SHP77 (cell line): ENCODE measurements at places on chromosomes 1 and 21.

- no peak for DNase-seq
These were observed 17.2 kb downstream of the DNAJC16 start for GRCh38 chr1:15543589-15544568.

GRCh38 chr1:27077968-27078367 lies 65.3 kb upstream of the TENT5B start:
- DNase-seq: no peak

DNA sequence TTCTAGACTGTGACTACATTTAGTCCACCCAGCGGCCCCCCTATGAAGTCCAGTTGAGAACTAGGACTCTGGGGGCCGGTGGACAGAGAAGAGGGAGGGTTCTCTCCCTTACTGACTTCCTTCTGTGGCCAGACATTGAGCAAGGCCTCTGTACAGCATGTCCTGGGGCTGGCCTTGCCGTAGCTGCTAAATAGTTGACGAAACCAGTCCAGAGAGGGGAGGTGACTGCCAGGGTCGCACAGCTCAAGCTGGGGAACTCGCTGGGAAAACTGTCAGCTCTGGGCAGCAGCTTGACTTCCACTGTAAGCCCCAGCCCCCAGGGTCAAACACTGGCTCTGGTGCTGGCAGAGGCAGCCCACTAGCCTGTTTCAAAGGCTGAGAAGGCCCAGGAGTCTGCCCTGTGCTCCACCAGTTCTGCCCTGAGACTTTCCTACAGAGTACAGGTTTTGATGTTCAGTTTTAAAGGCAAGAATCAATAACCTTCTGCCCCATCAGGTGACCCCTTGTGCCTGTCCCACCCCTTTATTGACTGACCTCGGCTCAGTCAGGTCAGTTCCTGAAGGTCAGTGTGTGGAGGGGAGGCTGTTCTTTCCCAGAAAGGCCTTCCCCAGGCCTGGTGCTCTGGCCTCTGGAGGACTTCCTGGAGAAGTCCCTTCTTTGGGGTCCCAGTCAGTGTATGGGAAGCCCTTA lies 14.1 kb downstream of the PCSK9 start:
- no peak for DNase-seq

- DNase-seq: no peak
These were observed 107.2 kb downstream of the ARHGEF10L start for GRCh38 chr1:17646444-17647280.

- DNase-seq: peak; percentile 2
These were observed 153.5 kb upstream of the GALNT2 start for GRCh38 chr1:229913489-229913888.

GRCh38 chr21:39385299-39386145 lies 36.6 kb upstream of the HMGN1 start:
- DNase-seq: peak; percentile 95

- no peak for DNase-seq
These were observed 3.6 kb upstream of the SYT6 start for GRCh38 chr1:114157275-114157660.

GRCh38 chr1:154627257-154628120 lies 19.5 kb upstream of the ADAR start:
- DNase-seq: peak; percentile 94

DNA sequence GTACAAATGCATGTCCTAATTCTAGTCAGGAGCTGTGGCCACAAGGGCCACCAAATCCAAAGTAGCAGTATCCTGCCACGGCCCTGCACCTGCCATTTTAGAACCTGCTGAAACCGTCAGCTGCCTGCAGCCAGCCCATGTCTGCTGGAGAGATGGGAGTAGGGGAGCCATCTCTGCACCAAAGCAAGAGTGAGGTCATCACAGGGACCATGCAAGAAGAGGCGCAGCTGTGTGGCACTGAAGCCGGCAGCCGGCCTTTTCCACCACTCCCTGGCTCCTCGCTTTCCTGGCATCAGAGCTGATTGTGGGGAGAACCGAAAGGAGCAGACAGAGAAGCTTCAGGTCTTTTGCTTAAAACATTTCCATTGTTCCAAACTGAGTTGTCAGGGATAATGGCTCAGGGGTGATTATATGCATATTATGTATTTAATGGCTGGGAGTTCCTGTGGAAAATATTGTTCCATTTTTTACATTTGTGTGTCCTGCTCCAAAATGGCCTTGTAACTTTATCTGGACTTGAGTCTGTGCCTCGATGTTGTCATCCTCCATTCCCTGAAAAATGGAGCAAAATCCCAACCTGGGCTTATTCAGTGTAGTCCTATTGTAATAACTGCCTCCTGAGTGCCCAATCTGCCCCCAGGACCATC lies 18.7 kb upstream of the NBL1 start:
- DNase-seq: no peak

DNA sequence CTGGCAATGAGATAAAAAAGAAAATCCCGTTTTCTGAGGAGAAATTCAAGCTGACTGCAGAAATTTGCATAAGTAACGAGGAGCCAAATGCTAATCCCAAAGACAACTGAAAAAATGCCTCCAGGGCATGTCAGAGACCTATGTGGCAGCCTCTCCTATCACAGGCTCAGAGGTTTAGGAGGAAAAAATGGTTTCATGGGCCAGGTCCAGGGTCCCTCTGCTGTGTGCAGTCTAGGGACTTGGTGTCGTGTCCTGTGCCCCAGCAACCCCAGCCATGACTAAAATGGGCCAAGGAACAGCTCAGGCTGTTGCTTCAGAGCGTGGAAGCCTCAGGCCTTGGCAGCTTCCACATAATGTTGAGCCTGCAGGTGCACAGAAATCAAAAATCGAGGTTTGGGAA lies 456.5 kb downstream of the DPYD start:
- DNase-seq: no peak

DNA sequence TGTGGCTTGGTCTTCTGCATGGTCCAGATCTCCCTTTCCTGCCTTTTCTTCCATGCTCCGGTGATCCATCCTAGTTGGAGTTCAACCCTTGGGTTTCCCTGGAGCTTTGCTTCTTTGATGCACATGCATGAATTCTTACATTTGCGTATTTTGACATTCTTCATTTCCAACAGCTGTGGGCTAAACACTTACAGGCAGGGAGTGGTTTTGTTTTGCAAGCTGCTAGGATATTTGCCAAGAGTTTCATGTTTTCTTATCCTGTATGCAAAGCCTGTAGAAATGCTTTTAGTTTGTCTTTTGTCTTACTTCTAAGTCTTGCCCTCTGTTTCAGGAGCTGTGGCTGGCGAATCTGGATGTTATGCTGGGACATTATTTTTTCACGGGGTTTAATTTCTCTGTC lies 90.3 kb upstream of the PAXBP1 start:
- DNase-seq: no peak

- no peak for DNase-seq
These were observed 540.9 kb upstream of the ADGRL2 start for GRCh38 chr1:81259625-81260411.

GRCh38 chr1:156076609-156077429 lies 5.4 kb downstream of the MEX3A start:
- DNase-seq: no peak

- no peak for DNase-seq
These were observed 178.0 kb downstream of the ZNF281 start for GRCh38 chr1:200231787-200232231.

- DNase-seq: no peak
These were observed 6.8 kb upstream of the AK2 start for GRCh38 chr1:33043267-33044092.

GRCh38 chr1:97806996-97807520 lies 113.8 kb downstream of the DPYD start:
- no peak for DNase-seq

GRCh38 chr1:65896721-65897120 lies 104.0 kb downstream of the PDE4B start:
- no peak for DNase-seq

- DNase-seq: peak; percentile 4
These were observed 22.3 kb downstream of the PPFIA4 start for GRCh38 chr1:203048555-203049051.

GRCh38 chr1:244865028-244865371 lies 657 bp upstream of the HNRNPU start:
- DNase-seq: peak; percentile 45

GRCh38 chr1:184953600-184954219 lies 20.6 kb downstream of the NIBAN1 start:
- no peak for DNase-seq
